ENCODE measurements at places on chromosomes 1 and 21.

DNA sequence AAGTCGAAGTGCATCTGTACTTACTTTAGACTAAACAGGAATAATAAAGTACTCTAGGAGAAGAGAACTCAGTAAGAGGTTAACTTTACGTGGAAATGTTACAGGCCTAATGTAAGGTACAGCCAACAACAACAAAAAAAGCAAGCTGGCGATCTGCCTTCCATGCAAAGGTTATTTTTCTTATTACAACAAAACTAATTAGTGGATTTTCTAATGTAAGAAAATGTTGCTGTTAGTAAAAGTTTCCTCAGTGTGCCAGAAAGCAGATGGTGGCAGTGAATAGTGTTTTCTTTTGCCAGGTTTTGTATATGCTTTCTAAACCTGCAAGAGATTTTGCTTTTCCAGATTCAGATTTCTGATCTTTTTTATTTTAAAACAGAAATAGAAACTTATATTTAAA, 179.2 kb downstream of the NFIA start:
- peak; percentile 54 for DNase-seq

- no peak for DNase-seq
Observed at GRCh38 chr21:36962098-36962780, 4.2 kb downstream of the HLCS start.

GRCh38 chr1:85998105-85998855, 158.3 kb downstream of the COL24A1 start:
- peak; percentile 49 for DNase-seq

GRCh38 chr1:207605444-207606361, 39.2 kb upstream of the CR1L start:
- DNase-seq: no peak

GRCh38 chr1:74811436-74812179, 78.7 kb downstream of the TYW3 start:
- peak; percentile 45 for DNase-seq

DNA sequence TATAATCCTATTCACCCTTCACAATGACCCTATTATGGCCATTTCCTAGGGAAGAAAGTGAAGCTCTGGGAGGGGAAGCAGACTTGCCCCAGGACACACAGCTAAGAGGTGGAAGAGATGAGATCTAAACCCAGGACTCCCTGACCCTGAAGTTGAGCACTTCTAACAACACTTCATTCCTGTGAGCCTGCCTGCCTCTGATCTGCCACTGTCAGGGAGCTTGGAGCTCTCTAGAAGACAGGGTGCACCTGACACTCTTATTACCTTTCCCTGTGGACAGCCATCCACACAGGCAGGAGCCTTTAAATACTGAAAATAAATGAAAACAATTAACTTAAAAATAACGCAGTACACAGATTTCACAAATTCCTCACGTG, 599 bp downstream of the MKNK1 start:
- DNase-seq: no peak

- no peak for DNase-seq
Observed at GRCh38 chr1:39342776-39343175, 138.3 kb downstream of the MACF1 start.

DNA sequence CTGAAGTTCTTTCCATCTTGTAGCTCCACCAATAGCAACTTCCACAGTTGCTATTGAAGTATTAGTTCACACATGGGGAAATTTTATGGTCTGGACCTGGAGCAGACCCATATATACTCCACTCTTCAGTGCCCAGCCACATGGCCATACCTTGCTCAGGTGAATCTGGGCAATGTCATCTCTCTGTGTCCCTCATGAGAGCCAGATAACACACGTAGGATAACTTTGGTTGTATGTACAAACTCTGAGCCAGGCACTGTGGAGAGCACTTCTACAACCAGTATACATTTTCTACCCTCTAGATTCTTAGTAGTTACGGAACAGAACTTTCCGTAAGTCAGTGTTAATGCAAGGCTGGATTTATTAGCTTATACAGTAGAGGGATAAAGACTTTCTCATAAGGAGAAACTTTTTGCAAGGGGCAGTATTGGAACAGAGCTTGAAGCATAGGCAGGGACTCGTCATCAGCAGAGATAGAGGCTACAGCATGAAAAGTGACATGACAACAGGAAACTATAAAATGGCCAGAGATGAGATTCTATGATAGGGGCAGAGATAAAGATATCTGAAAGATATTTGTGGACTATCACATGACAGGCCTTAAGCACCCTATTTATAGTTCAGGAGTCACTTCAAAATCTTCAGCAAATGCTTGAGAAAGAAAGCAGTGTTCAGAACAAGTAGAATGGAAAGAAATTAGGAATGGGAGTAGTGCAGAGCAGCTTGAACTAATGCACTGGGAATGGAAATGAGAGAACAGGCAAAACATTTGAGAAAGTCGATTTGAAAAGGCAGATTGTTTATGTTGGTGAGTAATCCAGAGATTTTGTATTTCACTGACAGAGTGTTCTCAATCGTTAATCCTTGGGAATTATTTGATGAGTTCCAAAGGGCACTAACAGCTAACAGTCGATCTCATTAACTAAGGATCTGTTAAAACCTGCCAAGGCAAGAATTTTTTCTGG, 481.8 kb downstream of the USP25 start:
- no peak for DNase-seq

DNA sequence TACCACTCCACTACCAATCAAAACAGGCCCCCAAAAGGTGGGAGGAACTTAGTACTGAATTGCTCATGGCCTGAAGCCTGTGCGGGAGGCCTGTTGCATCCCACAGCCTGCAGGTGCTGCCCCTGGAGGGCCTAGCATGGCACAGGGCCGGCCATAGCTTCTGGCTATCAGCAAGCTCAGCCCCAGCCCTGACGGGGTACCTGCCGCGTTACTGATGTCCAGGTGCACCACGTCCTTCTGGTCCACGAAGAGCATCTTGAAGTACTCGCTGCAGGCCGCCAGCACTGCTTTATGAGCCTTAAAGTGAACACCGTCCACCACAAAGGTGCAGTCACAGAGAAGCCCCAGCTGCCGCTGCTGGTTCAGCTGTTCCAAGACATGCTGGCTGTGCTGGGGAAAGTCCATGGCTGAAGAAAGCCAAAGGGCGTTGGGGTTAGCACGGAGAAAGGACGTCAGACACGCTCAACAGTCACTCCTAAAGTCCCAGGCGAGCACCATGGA, 27.8 kb downstream of the ZBTB17 start:
- no peak for DNase-seq

DNA sequence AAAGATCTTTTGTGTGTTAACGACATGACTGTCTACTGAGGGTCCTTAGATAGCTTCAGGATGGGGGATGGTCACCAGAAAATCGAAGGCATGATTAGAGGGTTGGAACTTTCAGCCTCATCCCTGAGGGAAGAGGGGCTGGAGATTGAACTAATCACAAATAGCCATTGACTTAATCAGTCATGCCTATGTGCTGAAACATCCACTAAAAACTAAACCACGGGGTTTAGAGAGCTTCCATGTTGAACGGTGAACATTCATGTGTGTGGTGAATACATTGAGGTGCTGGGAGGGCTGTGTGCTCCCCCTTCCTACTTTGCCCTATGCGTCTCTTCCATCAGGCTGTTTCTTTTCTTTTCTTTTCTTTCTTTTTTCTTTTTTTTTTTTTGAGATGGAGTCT, 17.0 kb downstream of the RBP7 start:
- no peak for DNase-seq

DNA sequence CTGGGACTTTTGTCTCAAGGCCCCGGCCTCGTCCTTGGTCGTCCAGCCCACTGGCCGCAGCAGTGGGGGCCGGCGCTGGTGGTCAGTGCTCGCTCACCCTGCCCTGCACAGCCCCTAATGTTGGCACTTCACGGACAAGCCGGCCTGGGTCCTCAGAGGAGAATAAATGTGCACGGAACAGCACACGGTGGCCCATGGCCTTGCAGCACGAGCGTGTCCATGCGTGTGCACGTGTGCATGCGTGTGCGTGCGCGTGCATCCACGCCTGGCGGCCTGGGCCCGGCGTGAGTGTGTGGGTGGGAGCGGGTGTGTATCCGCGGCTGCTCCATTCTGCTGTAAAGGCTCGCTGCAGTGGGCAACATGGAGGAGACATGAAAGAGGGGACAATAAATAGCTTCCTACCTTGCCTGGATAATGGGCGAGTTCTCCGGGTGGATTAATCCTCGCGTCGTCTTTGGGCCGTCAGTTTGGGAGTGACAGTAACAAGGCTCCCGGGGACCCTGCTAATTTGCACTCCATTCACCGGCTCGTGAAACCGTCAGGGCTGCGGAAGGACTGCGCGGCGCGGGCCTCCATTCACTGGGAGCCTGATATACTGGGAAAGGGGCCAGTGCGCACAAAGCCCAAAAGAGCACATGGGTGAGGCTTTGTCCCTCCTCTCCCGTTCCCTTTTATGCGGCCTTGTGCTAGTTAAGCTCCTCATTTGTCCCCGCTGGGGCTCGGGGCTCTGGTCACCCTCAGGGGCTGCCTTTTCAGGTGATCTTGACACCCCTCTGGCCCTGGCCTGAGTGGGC, 142.8 kb downstream of the PRDM16 start:
- no peak for DNase-seq

GRCh38 chr21:26683996-26684395, 110.9 kb upstream of the CYYR1 start:
- DNase-seq: no peak

GRCh38 chr1:246860401-246860800, 71.3 kb downstream of the AHCTF1 start:
- no peak for DNase-seq

DNA sequence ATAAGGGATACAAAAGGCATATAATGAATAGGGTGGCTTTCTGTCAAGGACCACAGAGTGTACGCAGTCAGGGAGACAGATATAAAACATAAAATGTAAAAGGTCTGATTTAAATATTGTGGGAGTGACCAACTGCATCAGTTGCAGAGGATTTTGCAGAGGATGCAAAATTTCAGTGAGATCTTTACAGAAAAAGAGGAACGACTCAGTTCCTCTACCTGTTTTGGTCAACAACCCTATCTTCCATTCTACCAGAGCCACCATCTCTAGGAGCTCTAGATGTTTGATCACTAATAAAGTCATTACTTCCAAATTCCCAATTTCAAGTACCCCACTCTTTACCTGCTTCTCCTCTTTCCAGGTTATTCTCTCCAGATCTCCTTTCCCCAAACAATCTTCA, 16.5 kb downstream of the SOD1 start:
- DNase-seq: no peak

DNA sequence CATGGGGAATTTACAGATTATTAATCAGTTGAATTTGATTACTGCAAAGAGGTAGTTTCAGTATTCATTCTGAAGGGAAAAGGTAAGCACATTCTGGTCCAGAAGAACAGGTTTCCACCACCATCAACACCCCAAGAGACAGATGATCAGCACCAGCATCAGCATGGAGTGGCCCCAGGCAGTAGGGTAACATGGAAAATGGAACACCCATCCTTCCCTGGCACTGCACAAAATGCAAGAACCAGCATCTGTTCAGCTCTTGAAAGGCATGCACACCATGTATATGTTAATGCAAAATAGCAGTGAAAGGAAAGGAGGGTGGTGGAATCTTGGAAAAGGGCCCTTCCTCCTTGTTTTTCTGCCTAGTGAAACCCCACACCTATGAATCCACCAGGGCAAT, 9.2 kb downstream of the HSD3B1 start:
- no peak for DNase-seq

DNA sequence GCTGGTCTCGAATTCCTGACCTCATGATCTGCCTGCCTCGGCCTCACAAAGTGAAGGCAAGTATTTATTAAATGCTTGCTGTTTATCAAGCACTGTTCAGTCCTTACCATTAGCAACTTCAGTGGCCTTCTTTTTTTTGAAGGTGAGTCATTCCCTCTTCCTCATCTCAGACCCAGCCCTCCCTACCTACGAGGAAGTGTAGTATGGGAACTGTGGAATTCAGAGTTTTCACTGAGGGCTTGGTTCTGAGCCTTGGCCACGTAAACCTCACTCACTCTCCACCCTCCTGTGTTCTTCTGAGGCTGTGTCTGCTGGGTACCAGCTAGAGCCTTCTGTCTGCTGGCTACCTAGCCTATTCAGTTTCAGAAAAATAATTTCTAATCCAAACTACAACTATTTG, 218.3 kb upstream of the SGIP1 start:
- no peak for DNase-seq

DNA sequence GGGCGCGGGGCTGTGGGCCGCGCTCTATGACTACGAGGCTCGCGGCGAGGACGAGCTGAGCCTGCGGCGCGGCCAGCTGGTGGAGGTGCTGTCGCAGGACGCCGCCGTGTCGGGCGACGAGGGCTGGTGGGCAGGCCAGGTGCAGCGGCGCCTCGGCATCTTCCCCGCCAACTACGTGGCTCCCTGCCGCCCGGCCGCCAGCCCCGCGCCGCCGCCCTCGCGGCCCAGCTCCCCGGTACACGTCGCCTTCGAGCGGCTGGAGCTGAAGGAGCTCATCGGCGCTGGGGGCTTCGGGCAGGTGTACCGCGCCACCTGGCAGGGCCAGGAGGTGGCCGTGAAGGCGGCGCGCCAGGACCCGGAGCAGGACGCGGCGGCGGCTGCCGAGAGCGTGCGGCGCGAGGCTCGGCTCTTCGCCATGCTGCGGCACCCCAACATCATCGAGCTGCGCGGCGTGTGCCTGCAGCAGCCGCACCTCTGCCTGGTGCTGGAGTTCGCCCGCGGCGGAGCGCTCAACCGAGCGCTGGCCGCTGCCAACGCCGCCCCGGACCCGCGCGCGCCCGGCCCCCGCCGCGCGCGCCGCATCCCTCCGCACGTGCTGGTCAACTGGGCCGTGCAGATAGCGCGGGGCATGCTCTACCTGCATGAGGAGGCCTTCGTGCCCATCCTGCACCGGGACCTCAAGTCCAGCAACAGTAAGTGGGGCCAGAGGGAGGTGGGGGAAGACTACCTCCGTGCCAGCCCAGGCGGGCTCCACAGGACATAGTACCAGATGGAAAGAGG, 808 bp downstream of the MAP3K21 start:
- no peak for DNase-seq

GRCh38 chr1:186144505-186144904, 230.5 kb downstream of the TPR start:
- DNase-seq: peak; percentile 73

DNA sequence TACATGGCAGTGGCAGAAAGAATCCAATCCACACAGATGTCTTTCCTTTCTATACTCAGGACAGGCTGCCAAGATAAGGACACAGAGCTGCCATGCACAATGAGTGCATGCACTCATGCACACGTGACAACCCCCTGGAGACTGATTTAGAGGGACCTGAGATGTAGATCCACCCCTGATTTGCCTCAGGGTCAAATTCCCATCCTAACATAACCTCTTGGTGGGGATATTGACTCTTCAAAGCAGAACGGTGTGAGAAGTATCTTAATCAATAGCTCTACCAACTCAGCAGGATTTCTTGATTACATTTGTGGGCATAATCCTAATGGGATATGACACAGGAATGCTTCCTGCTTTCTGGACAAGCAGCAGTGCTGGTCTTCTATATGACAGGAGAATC, 125.2 kb upstream of the DSCAM start:
- no peak for DNase-seq

- no peak for DNase-seq
Observed at GRCh38 chr1:29320156-29320940, 84.0 kb downstream of the PTPRU start.
